ENCODE measurements at places on chromosomes 3 and 15.

DNA sequence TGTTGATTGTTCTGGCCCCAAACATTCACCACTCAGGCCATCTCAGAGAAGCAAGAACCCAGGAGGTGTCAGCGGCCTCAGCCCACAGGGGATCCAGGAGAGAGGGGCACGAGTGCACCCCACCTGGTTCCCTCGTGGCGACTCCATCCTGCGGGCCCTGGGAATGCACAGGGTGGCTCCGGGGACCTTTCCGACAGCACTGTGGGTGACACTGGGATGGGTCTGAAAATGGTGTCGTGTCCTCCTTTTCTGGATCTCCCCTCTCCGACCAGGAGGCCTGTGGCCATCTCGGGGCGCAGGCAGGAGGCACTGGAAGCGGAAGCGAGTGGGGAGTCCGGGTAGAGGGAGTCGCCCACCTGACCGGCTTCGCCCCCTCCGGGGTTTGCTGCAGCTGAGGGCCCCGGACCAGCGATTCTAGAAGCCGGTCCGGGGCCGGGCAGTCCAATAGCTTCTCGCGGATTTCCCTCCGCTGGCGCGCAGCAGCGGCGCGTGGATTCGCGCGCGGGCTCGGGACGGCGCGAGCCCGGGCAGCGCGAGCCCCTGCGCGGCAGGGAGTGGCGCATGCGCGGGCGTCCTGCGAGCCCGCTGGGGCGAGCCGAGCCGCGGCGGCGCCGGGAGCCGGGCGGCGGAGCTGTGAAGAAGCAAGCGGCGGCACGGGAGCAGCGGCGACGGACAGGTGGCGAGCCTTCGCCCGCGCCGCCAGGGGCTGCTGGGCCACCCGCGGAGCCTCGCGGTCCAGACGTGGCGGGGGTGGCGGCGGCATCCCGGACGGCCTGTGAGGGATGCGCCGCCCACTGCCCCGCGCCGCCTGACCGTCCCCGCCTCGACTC, at the start of gene DOCK3:
TSS of gene DOCK3 (plus strand) at position 579 of the 830 bp plus-strand sequence. CDS start 337 bp downstream, outside the sequence.
- peak; percentile 17 for DNase-seq

DNA sequence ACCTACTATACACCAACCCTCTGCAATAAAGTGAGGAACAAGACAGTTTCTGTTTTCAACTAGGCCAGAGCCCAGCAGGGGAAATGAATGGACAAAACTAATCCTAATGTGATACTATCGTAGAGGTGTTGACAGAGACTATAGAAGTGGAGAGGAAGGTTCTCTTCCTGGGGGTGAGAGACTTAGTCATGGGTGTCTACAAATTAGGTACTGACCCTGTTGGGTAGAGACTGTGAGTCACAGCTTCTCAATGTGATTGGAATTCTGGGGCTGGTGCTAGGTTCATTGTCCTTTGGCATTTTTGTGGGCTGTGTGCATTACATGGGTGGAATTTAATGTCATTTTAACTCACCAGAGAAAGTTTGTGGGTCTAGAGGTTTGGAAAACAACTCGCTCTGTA, 79.3 kb downstream of the ADAMTSL3 start:
- DNase-seq, result peak; percentile 35

- DNase-seq, result no peak
These were observed 722.6 kb downstream of the FHIT start for GRCh38 chr3:60528651-60529050.

GRCh38 chr3:194632809-194633348, 340 bp downstream of the TMEM44 start:
- DNase-seq, result peak; percentile 61

DNA sequence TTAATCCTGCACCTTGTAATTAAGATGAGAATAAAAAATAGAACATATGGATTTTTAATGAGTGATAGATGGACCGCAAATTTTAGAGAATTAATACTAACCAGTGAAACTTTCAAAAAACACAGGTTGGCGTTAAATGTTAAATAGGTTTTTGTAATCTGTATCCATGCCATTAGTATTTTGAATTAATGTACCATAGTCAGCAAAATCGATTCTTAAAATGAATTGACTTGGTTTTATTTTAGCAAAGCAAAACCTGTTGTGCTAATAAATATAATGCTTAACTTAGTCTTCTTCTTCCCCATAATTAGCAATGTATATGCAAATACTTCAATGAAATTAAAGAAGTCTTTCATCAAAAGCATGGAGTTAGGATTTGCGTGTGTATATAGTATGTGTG, 63.1 kb downstream of the EPHA6 start:
- DNase-seq, result no peak

DNA sequence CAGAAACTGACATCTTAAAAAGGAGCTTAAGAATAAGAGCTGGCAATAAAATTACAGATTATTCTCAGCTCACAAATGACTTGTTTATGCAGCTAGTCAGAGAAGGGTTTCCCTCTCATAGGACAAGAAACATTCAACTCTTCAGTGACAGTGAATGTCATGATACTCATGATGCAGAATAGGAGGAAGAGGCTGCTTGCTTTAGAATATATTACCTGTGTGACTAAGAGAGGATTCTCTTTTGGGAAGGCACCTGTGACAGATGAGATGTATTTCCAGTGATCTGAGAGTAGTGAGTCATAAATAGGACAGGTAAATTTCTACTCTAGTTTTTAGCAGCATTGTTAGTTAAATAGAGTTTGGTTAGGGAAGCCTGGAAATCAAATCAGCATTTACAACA, 39.9 kb downstream of the RASA2 start:
- no peak for DNase-seq

- DNase-seq, result peak; percentile 36
These were observed 19.1 kb upstream of the ATP13A3 start for GRCh38 chr3:194505791-194506415.

GRCh38 chr3:18556001-18556408, 130.9 kb upstream of the SATB1 start:
- DNase-seq, result no peak

DNA sequence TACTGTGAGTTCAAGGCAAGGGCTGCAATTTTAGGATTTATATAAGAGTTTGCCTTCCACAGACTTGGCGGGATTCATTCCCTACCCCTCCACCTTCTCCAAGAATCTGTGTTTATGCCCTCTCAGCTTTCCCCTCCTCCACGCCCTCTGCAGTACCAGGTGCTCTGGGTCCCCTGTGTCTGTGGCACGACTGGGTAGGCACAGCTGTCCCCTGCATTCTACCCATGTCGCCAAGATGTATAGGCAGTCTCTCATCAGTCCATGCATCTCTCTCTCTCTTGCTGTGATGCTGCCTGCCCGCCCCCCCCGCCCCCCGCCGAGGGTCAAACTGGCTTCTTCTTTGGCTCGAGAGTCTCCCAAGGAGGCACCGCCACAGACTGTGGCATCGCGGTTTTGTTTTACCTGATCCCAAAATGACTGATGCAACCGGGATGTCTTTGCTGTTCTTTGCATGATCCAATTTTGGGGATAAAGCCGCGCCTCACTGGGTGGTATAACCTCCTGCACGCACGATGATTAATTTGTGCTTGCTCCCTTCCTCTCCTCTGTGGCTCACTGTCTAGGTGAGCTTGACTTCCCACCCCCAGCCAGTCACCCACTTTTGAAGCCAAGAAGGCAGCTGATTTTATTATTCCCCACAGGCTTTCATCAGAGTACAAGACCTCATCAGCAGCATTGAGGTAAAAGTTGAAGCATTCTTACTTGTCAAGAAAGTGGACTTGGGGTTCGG, 43.7 kb downstream of the EFCAB12 start:
- no peak for DNase-seq

GRCh38 chr3:129054605-129055104, 5.9 kb upstream of the GP9 start:
- DNase-seq, result no peak

DNA sequence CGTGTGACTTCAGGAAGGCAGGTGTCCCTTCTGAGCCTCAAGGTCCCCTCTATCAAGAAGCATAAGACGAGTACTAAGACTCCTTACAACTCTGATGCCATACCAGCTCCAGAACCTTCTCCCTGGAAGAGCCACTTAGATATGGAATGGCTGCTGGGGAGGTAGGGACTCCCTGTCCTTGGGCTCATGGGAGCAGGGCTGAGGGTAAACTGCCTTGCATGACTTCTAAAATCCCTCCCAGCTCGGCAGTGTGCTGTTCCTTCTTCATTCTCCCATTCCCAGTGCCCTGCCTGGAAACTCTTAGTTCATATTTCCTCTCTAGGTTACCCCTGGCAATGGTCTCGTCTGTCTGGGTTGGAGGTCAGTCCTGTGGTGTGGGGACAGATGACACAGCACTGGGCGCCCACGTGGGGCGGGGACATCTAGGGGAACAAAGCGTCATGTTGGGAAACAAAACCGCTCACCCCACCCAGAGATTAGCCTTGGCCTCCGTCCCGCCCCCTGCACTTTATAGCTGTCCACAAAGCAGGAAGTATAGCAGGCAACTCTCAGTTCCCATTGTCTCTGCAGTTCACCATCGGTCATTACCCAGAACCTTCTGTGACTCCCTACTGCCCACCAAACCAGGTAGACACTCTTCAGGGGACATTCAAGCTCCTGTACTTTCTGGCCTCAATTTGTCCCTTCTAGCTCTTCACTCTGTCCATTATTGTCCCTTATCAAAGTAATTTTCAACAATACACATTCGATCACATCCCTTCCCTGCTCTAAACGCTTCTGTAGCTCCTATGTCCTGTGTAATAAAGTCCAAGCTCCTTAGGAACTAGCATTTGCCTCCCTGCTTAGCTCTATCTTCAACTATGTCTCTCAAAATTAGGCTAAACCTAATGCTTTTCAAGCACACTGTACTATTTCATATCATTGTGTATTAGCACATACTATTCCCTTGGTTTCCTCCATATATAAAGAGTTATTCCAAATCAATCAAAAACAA, 73.8 kb downstream of the IQSEC1 start:
- peak; percentile 30 for DNase-seq

- DNase-seq, result peak; percentile 37
These were observed 44.9 kb downstream of the METTL6 start for GRCh38 chr3:15382405-15382923.

- DNase-seq, result peak; percentile 61
These were observed 2.9 kb downstream of the SHOX2 start for GRCh38 chr3:158103081-158103886.

DNA sequence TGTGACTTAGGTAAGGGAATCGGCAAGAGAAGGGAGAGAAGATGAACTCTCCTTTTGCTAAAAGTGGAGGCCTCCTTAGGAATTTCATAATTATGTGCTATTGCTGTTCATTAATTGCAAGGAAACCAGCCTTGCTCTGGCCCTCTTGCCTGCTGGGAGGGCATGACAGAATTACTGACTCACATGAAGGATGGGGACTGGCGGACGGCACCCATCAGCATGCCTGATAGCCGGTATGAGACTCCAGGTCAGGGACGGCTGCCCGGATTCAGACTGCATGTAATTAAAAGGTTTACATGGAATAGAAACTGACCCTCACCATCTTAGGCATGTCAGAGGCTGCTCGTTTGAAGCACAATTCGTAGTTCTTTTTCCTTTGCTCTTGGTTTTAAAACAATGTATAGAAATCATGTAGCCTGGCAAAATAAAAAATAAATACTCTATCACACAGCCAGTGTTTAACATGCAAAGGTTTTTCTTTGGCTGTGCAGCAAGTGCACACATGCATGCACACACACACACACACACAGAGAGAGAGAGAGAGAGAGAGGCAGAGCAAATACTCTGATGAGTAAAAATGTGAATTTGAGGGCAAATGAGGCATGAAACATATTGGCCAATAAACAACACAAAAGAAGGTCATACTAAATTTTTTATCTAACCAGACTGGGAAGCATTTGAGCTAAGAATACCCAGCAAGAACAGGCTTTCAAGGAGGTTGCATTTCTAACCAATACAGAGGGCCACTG, 82.7 kb downstream of the FOXB1 start:
- DNase-seq, result no peak

- no peak for DNase-seq
These were observed 271.7 kb downstream of the UACA start for GRCh38 chr15:70491641-70492040.

GRCh38 chr3:69983546-69984265, 15.8 kb upstream of the SAMMSON start:
- DNase-seq, result no peak

- no peak for DNase-seq
These were observed 175.8 kb upstream of the ATP11B start for GRCh38 chr3:182617500-182617899.

All from fibroblast of mammary gland (primary cell).